HepG2 (cell line): ENCODE measurements at places on chromosomes 7 and 10.

DNA sequence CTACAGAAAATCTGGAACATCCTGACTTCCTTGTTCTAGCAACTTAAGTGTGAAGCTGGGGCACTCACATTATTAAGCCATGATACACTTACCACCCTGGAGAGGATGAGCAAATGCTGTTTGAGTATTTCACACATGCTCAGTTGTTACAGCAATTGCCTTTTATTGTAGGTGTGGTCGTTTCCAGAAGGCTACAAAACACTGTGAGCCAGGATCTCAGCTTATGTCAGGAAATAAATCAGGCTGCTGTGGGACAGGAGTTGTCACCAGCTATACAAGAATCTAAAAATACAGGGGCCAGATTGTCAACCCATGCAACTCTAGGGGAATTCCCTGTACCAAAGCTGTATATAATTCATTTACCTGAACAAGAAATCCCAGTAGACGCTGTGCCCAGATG is 273.3 kb upstream of the SP4 start:
- no peak for DNase-seq

- DNase-seq, result no peak
These were observed 506.0 kb downstream of the AUTS2 start for GRCh38 chr7:70104243-70104642.

GRCh38 chr7:106915873-106916272 is 50.8 kb downstream of the PIK3CG start:
- DNase-seq, result no peak

DNA sequence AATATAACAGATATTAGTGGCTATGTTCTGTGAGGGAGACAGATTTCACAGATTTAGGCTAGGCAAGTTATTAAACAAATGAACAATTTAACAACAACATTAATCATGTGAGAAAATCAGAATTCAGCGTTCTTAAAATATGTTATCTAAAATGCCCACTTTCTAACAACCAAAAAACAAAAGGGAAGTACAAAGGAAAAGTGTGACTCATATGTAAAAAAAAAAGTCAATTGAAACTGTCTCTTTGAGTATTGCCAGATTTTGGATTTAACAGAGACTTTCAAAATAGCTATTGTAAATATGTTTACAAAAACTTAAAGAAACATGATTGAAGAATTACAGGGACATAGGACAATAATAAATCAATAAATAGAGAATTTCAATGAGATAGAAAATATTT is 34.8 kb upstream of the ARHGAP22 start:
- no peak for DNase-seq

DNA sequence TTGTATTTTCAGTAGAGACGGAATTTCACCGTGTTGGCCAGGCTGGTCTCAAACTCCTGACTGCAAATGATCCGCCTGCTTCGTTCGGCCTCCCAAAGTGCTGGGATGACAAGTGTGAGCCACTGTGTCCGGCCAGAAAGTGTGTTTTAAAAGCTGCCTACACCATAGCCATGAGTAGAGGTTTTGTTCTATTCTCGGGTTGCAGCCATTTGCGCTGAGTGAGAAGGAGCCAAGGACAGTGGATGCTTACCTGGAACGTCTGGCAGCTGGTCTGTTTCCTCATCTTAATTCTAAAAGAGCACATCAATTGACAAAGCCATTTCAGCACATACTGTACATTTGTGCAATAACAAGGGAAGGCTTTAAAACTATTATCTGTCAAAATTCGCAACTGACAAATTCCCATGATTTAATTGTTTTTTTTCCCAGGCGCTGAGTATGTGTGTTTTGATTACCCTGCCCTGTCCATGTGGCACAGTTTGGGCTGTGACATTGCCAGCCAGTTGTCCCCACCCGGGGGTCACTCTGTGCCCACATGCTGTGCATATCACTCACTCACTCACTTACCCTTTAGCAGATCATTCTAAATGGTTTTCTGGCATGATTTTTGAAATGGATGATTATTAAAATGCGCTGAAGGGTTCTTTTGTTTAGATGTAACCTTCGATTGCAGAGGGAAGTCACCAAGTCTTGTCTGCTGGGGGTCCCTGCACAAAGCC is 251.6 kb downstream of the CCDC3 start:
- no peak for DNase-seq

DNA sequence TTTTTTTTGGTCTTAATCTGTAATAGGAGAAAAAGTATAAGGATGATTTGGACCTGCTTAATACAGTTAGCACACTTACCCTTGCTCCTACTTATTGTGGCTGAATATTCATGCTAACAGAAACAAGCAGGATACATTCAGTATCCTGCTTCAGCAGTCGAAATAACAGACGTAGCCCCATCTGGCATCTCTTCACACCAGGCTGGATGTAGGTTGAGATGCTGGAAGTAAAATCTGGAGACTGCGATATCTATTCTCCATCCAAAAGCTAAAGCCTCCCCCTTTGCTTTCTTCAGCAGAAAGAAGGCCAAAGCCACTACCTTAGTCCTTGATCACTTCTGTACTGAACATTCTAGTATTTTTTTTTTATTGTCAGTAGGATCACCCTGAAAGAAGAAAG is 537.4 kb downstream of the AUTS2 start:
- DNase-seq, result no peak

DNA sequence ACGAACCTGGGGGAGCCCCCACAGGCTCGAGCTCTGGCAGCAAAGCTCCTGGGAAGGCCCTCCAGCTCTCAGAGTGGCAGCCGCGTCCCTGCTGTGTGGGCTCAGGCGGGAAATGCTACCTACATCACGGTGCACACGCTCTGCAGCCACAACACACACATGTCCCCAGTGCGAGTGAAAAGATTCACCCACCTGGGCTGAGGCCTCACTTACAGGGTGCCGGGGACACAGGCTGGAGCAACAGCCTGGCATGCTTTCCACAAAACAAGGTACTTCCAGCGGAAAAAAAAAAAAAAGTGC is 410.4 kb upstream of the FOXK1 start:
- DNase-seq, result no peak
